ENCODE measurements at places on chromosomes 1 and 21.

- DNase-seq, result no peak
Observed at GRCh38 chr21:43203591-43203990, 34.8 kb downstream of the CRYAA start.

- peak; percentile 87 for DNase-seq
Observed at GRCh38 chr1:12184008-12184681, 17.4 kb downstream of the TNFRSF1B start.

- DNase-seq, result no peak
Observed at GRCh38 chr1:14514739-14515138, 83.7 kb upstream of the KAZN start.

DNA sequence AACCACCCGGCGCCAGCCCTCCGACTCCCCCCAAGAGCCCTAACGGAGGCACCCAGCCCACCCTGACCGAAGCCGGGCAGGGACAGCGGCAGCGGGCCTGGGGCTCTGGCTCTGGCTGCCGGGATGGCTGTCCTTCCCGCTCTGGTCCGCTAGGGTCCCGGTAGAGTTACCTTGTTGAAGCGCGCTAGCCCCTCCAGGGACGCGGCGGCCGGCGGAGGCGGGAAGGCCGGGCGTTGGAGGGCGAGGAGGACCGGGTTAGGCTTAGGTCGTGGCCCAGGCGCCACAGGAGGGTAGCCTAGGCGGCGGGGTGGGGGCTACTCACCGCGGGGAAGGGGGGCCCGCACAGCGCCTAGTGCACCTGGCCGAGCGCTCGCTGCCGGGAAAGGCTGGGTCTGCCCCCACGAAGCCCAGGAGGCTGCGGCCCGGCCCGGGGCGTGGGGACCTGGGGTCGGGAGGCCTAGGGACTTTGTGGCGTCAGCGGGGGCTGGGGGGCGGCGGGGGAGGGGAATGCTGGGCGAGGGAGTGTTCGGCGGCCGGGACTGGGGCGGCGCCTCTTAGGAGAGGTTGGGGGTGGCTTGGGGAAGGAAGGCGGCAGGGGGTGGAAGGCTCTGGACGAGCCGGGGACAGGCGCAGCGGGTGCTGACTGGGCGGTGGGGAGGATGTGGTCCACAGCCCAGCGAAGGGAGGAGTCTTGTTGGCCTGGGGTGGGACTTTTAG, at the start of gene TRIM17:
Gene TRIM17, minus strand, starts transcription at position 645 of the 717 bp plus-strand sequence. CDS start 1,789 bp downstream, outside the sequence.
- peak; percentile 83 for DNase-seq

DNA sequence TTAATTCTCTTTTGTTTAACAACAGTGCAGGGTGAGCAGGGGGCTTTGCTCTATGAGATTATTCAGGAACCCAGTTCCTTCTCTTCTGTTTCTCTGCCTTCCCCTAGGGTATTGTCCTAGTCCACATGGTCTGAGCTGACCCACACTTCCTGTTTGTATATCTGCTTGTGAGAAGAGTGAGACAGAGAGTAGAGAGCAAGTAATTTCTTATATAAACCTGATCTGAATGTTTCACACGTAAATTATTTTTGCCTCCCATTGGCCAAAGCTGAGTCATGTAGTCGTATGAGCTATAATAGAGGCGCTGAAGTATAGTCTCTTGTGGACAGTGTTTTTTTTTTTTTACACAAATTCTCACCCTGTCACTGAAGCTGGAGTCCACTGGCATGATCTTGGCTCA, 134.2 kb upstream of the SERTAD4 start:
- DNase-seq, result no peak

DNA sequence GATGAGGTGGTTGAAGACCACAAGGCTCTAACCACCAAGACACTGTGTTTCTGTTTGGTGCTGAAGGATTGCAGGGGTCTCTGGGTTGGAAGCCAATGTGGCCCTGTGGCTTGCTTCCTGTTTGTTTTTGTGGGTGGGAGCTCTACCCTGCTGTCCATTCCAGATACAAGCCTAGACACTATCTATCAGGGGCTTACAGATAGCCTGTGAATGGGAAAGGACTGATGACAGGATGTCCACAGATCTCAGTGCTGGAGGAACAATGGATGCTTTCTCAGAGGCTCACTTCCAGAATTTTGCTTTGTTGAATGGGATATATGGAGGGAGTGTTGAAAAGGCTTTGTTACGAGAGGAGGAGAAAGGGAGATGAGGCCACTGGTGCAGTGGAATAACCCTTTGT, 69.7 kb downstream of the NOS1AP start:
- DNase-seq, result no peak

GRCh38 chr21:46635324-46636180, at the start of gene PRMT2:
TSS of gene PRMT2 (plus strand) at chr21:46635674. CDS start at chr21:46636952, 1,278 bp downstream.
- DNase-seq, result peak; percentile 99

GRCh38 chr21:32803651-32804050, 32.1 kb upstream of the PAXBP1 start:
- no peak for DNase-seq

DNA sequence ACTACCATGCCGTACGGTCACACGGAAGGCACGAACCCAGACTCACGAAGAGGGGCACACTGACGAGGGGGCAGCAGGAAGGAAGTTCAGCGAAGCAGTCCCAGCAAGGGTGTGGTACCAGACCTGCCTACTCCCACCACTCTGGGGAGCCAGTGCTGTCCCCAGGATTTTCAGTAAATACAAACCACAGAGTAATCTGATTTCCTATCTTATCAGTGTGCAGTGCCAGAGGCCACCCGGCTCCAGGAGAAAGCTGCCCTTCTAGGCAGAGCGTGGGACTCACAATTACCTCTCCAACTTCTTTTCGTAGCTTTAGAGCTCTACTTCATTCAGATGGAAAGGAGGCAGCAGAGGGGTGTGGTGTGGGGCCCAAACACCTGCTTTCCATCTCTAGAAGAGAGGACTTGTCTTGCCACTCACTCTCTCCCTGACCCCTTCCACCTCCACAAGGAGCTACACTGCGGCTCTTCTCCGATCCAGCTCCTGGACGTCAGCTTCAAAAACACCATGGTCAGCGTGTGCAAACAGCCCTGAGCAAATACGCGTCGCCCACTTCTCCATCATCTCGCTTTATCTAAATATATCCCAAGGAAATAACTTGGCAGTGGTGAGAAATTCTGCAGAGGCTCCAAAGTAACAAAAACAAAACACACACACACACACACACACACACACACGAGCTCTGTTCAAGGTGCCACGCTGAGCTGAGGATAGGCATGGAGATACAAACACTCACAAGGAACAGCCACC, 98.5 kb downstream of the MRPL37 start:
- no peak for DNase-seq

GRCh38 chr1:193539731-193540459, 353.5 kb upstream of the B3GALT2 start:
- no peak for DNase-seq

GRCh38 chr1:24502065-24502708, 449 bp upstream of the RCAN3 start:
- peak; percentile 80 for DNase-seq

- DNase-seq, result no peak
Observed at GRCh38 chr1:235313262-235313661, 14.7 kb downstream of the ARID4B start.

DNA sequence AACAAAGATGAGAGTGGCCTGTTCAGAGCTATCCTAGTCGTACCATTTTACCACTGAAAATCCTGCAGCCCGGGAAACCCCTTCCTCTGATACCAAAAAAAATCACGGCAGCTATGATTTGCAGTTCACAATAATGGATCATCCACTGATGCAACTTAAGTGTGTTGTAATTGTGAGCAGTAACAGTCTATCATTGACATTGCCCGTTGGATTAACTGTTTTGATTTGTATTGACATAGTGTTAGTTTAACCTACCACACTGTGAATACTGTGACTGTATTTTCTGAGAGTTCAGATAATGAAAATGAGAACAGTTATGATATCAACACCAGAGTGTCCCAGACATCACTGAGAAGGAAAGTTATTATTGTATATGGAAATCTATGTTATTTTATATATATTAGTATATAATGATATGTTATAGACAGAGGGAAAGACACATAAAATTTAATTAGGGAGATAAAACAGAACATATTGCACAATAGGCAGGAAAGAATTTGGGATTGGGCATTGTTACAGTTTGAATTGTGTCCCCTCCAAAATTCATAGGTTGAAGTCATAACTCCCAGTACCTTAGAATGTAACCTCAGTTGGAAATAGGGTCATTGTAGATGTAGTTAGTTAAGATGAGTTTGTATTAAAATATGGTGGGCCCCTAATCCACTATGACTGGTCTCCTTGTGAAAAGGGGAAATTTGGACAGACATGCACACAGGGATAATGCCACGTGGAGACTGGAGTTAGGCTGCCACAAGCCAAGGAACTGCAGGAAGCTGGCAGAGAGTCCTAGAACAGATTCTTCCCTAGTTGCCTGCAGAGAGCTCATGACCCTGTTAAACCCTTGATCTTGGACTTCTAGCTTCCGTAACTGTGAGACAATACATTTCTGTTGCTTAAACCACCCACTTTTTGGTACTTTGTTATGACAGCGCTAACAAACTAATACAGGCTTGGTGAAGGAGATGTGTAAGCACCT, 54.4 kb downstream of the TLCD4 start:
- DNase-seq, result no peak

GRCh38 chr1:214838351-214838750, 235.4 kb downstream of the CENPF start:
- no peak for DNase-seq

GRCh38 chr21:35189077-35189863, 140.2 kb upstream of the RUNX1 start:
- peak; percentile 67 for DNase-seq

- DNase-seq, result no peak
Observed at GRCh38 chr1:234778221-234779159, 168.5 kb upstream of the IRF2BP2 start.

DNA sequence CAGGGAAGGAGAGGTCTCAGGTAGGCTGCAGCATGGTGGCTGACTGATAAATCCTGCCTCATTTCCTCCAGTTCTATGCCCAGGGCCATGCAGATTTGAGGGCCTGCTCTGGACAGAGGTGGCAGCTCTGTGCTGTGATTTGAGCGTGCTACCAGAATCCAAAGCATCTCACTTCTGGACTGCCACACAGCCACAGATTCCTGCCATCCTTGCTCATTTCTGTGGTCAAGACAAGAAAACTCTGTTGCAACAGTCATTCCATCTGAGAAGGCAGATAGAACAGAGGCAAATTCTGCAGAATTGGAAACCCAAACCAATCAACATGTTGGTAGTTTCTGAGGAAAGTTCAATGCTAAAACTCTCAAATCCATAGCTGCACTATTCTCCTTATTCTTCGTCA, 102.8 kb upstream of the GALNT2 start:
- DNase-seq, result no peak

- DNase-seq, result peak; percentile 71
Observed at GRCh38 chr1:201543871-201544642, 5.1 kb downstream of the NAV1 start.

DNA sequence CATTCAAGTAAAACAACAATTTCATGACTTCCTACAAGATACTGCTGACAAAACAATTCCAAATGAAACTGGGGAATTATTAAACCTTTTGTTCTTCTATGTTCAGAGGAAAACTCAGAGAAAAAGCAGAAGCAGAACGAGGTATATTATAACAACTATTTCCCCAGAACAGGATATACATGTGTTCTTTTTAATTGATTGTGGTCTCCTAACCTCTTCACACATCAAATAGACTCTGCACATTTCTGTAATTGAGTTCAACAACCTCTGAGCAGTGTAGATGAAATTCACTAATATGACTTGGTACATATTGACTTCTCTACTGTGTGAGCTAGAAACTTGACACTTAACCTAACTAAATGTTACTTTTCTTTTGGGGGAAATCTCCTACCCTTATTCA, 584.2 kb downstream of the NEGR1 start:
- peak; percentile 29 for DNase-seq

- DNase-seq, result no peak
Observed at GRCh38 chr1:63983391-63984256, 209.8 kb downstream of the ROR1 start.

DNA sequence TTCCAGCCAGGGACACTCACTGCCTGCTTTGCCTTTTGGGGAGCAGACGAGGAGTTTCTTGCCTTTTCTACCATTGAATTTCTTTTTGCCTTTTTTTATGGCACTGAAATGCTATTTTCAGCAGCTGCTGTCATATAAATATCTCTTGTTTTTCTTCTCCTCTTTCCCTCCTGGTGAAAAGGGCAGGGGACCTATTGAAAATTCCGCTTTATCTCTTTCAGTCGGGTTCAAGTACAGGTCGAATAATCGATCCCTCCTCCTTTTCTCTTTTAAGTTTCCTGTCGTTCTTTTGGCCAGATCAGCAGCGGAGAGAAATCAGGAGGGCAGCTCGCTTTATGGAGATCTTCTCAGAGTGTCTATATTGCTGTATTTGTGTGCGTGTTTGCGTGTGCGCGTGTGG, 67.4 kb upstream of the CASZ1 start:
- DNase-seq, result no peak

- no peak for DNase-seq
Observed at GRCh38 chr1:80933346-80933745, 867.4 kb upstream of the ADGRL2 start.

- DNase-seq, result no peak
Observed at GRCh38 chr1:164983023-164983650, 373.4 kb downstream of the LMX1A start.

GRCh38 chr1:118504221-118504644, 319.2 kb upstream of the SPAG17 start:
- no peak for DNase-seq

GRCh38 chr1:62159940-62160348, 34.7 kb upstream of the L1TD1 start:
- no peak for DNase-seq

GRCh38 chr1:227395426-227396028, 77.2 kb upstream of the CDC42BPA start:
- DNase-seq, result no peak

DNA sequence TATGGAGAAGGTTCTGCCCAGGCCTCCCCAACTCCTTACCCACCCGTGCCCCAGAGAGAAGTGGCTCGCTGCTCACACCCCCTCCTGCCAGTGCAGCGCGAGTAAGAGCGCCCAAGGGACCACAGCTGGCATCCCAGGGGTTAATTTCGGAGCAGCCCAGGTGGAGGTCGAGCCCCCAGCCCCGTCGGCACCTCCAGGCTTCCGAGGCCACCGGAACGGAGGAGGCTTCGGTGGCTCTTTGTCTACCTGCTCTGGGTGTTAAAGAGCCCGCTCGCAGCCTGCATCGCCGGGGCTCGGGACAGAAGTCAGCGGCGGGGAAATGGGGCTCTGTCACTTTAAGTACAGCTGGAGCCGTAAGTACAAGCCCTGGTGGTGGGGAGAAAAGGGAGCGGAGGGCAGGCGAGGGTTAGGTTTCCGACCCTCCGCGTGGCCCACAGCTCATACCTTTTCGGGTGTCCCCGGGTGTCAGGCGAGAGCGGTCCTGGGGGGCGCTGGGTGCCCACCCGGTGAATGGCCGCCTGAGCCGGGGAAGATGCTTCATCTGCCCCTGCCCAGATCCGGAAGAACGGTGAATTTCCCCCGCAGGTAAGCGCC, 89.4 kb upstream of the IPO9 start:
- peak; percentile 87 for DNase-seq

- peak; percentile 85 for DNase-seq
Observed at GRCh38 chr1:190478149-190479049, 735 bp upstream of the BRINP3 start.

DNA sequence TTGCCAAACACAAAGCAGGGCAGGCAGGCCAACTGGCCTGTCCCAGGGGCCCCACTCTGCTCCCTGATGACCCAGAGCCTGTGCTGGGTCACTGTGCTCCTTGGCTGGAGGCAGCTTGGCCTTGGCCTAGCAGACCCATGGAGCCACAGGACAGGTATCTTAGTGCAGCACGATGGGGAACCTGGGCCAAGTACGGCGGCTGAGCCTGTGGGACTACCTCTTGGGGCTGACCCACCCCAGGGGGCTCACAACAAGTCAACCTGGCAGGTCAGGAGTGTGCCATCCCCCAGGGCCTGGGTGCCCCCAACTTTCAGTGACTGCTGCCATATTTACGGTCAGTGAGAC, 10.1 kb upstream of the FGR start:
- DNase-seq, result no peak
